ENCODE measurements at places on chromosomes 6 and 20.

DNA sequence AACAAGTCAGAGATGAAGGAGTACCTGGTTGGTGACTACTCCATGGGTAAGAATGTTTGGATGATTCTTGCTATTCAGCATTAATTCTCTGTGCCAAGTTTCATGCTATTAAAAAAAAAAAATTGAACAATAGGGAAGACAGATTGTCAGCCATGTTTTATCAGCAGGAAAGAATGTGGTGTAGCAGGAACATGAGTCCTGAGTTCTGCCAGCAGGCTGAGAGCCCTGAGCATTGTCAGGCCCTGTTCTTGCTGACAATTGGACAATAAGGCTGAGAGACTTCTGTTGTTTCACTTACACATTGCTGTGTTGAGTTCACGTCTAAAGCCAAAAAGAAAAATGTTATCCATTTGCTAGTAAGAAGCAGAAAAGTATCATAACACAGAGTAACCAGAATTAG is 70.4 kb upstream of the SMIM28 start:
- DNase-seq, result peak; percentile 16

- no peak for DNase-seq
Measured at GRCh38 chr6:75693534-75693933, 55.5 kb upstream of the MYO6 start.

DNA sequence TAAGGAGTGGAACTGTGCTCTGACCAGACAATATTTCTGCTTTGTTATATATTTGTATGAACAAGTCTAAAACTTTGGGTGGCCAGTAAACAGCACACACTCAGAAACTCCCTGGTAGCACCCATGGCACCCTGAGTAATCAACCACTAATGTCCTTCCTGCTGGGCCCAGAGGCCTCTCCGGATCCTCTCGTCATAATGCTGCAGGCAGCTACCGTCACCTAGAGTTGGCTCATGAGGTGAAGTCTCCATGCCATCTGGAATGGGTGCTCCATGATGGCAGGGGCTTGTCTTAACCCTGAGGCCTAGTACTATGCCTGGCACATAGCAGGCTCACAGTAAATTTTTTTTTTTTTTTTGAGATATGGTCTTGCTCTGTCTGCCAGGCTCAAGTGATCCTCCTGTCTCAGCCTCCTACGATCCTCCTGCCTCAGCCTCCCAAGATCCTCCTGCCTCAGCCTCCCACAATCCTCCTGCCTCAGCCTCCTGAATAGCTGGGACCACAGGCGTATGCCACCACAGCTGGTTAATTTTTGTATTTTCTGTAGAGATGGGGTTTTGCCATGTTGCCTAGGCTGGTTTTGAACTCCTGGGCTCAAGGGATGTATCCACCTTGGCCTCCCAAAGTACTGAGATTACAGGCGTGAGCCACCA is 3.0 kb upstream of the SDCBP2 start:
- no peak for DNase-seq

DNA sequence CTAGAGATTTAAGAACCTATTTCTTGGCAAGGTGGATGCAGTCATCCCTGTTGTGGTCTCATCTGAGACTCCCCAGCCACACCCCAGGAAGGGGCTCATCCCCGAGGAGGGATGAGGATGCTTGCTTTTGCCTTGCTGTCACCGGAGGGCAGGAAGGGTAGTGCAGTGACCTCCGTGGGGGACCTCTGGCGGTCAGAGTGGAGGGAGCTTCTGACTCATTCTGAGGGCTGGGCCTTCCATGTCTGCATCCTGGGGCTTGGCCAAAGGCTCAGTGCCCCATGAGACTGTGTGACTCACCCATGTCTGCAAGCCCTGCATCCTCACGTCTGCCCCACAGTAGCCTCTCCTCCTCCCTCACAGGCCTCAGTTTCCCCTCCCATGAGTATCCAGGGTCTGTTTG is 38.7 kb downstream of the UQCC2 start:
- peak; percentile 90 for DNase-seq

- DNase-seq, result peak; percentile 6
Measured at GRCh38 chr6:55980627-55981211, 105.3 kb upstream of the BMP5 start.

GRCh38 chr6:41967312-41968287 is 26.0 kb upstream of the CCND3 start:
- peak; percentile 67 for DNase-seq

Measured in astrocyte (in vitro differentiated cells and primary cell).